ENCODE measurements at places on chromosomes 2 and 18.
A peak's percentile ranks its signal among the peaks of the same experiment; 100 is the strongest.

DNA sequence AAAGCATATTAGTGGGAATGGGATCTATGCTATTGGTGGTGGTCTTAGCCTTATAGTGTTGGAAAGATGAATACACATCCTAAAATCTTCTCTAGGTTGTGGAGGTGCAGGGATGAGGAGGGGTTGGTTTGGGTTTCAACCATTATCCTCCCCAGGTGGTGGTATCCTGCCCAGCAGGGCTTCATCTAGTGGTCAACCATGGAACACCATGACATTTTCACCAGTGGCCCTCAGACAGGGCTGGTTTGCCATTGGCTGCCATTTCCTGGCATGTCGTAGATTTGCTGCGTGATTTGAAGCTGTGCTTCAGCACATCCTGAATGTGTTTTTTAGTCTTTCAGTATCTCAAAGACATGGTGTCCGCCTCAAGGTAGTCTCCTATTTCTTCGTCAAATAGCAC, 391.2 kb upstream of the HNRNPA3 start:
- no peak for DNase-seq

DNA sequence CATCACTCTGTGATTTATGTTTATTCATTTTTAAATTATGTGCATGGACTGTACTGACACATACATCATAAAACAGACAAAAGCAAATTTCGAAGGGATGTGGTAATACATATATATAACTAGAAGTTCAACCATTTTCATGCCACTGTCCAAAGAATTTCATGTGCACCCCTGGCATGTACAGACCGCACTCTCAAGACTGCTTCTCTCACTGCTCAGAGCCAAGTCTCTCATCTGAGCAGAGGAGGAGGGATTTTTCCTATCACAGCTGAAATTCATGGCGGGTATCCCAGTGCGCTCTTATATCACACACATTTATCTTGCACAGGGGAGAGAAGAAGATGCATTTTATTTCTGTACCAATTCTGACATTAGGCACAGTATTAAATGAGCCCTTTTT, 5.9 kb downstream of the TMEM178A start:
- no peak for DNase-seq

DNA sequence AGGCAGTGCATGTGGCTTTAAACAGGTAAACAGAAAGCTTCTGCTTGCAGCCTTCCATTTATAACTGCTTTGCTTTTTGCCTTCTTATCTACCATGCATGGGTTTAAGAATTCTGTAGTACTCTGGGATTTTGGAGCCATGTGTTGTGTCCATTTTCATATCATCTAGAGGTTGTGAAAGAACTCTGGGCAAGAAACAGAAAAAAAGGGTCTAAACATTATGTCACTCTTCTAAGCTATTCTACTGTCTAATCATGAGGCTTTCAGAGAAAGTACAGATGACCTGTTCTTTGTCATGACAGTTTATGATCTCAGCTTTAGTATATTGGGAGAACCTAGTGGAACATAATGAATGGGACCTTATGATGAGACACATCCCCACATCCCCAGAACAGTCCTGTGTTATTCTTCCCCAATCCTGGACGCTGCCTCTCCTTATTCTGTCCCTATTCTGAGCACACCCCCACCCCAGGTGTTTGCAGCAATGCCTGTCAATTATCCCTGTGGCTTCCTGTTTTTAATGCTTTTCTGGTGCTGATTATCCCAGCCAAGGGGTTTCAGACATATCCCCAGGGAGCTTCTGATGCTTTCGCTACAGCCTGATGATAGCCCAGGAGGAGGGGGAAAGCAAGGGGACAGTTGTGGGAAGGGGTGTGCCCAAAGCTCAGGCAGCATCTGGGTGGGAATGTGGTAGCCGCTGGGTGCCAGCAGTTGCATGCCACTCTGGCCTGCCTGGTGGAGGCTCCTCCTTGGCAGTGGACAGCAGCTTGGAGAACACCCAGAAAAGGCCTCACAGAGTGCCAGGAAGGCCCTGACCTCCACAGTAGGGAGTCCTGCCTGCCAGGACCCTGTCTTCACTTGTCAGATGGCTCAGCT, 169.5 kb upstream of the MAP3K20 start:
- DNase-seq, result peak; percentile 15

- no peak for DNase-seq
Observed at GRCh38 chr2:85999061-85999831, 106.4 kb downstream of the POLR1A start.

DNA sequence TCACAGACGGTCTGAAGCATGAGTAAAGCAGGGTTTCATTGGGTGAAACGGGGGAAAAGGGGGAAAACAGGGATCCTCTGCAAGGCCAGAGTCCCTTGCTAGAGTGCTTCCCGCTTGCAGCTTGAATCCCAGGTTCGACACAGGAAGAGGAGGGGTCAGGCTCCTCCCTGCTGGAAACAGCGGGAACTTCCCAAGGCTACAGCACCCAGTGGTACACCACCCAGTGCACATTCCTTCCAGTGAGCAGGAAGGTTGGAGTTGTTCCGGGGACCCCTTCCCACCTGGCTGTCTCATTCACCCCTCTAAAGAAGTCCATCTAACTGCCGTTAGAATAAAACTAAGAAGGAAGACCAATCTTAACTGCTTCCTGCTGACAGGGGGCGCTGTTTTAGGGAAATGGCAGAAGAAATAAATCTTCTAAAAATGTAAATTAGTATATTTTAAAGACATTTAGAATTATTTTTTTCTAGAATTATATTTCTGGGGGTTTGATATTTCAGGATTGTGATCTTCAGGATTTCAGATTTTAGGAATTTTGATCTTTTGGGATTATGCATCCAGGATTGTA, 230.9 kb downstream of the RBM43 start:
- no peak for DNase-seq

DNA sequence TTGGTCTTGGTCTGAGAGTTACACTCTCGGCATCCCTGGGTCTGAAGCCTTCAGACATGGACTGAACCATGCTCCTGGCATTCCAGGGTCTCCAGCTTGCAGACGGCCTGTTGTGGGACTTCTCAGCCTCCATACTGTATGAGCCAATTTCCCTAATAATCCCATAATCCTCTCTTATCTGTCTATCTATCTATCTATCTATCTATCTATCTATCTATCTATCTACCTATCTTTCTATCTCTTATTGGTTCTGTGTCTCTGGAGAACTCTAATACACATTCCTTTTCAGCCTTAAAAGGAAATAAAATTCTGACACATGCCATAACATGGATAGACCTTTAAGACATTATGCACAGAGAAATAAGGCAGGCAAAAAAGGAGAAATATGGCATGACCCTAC, 24.4 kb downstream of the SLC39A6 start:
- no peak for DNase-seq

DNA sequence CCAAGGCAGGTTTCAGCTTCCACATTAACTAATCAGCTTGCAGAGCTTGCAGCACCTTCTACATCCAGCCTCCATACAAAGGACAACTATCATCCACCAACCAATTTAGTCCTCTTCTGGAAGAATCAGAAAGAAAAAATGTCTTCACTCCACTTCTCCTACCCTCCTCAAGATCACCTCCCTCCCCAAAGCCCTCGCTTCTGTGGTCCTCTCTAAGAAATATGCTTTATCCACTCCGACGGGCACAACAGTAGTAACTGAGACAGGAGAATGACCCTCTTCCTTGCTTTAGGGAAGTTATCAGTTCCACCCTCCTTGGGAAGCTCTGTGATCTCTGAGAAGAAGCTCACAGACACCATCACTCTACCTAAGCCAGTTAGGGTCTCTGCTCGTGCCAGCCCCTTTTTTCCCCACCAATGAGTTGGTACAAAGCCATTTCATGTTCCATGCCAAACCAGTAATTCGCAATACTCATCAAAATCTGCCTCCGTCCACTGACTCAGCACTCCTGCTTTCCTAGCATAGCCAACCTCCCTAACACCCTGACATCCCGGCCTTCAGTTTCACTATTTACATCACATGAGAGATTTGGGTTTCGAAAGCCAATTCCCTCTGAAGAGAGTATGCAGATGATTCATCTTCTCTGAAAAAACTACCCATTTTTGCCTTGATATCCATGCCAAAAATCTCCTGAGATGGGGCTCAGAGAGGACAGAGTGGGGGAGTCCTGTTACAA, 114.1 kb upstream of the PKDCC start:
- DNase-seq, result no peak

DNA sequence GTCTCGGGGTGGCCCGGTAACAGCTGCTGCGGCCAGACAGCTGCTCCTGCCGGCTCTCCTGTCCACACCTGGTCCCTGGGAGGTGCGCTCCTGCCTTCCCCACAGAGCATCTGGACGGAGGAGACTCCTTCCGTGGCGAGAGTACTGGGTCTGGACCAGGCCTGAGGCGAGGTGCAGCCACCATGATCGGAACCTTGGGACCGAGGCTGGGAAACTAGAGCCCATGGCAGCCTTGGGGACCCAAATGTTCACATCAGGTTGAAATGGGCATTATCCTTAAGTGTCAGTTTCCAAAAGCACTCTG, 628 bp downstream of the GIGYF2 start:
- DNase-seq, result no peak

DNA sequence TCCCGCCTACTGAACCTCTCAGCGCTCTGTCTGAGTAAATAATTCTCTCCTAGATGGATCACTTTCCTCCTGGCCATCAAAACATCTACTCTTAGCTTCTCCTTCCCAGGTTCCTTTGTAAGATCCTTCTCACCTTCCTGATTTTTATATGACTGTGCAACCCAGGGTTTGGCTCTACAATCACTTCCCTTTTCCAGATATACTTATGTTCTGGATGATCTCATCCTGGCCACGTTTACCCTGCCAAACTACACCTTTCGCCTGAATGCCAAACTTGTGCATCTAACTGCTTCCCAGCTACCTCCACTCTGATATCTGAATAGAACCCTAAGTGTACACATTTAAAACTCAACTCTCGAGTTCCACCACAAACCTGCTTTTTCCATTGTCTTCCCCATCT, 290.5 kb upstream of the REV1 start:
- DNase-seq, result no peak

DNA sequence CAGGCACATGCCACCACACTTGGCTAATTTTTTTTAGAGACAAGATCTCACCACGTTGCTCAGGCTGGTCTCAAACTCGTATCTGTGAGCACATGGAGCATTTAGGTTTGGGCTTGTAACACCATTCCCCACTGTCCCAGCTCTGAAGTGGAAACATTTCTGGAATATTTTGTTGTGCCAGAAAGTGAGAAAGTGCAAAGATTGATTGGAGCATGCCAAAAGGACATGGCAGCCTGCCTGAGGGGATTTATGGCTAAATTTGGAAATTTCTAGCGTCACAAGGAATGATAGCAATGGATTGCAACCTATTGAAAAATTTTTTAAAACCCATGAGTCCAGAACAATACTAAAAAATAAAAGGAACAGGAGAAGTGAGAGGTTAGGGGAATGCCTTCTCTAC, 136.8 kb downstream of the ESCO1 start:
- DNase-seq, result no peak

DNA sequence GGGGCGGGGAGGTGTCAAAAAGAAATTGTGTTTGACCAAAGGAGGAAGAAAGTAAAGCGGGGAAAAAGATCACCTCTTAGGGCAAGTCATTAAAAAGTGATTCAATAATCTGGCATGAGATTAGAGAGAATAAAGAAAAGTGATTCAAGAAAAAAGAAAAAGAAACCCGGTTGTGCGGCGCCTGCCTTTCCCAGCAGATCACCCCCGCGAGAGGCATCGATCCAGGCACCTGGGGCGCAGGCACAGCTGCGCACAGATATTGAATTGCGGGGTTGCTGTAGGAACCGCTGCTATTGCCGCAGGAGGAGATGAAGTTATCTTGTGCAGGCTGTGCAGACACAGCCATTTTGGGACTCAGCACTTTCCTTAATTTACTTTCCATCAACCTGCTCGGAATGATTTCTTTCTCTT, 71.2 kb downstream of the PLB1 start:
- DNase-seq, result peak; percentile 69

- no peak for DNase-seq
Observed at GRCh38 chr18:60596928-60597327, 224.4 kb upstream of the MC4R start.

- DNase-seq, result no peak
Observed at GRCh38 chr2:65937379-65938160, 497.4 kb upstream of the MEIS1 start.

- DNase-seq, result peak; percentile 86
Observed at GRCh38 chr2:176128172-176128981, 1.1 kb upstream of the HOXD8 start.

DNA sequence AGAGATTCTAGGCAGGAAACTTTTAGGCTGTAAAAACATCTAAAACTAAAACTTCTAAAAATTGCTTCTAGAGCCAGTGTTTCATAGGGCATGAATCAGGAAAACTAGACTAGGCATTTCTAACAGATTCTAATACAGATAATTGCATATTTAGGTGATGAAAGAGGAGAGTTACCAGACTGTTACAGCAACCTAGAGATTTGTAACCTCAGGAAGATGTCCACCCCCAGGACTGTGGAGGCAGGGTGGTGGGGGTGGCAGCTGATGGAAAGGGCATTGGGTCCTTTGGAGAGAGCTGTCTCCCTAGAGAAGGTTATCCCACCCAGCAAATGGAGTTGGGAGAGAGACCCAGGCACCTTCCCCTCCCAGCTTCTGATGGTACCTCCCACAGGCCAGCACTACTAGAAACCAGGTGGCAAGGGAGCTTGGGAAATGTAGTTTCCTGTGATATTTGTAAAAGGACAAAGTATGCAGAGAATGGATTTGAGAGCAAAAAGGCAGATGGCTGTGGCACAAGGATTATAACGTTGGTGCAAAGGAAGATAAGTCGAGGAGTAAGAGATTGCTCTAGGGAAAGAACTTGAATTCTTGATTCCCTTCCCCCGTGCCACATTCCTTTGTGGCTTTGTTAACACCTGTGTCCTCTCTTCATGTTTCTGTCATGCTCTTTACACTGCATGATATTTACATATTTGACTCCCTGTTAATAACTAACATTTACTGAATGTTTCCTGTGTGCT, 75.6 kb upstream of the MGAT5 start:
- DNase-seq, result no peak

DNA sequence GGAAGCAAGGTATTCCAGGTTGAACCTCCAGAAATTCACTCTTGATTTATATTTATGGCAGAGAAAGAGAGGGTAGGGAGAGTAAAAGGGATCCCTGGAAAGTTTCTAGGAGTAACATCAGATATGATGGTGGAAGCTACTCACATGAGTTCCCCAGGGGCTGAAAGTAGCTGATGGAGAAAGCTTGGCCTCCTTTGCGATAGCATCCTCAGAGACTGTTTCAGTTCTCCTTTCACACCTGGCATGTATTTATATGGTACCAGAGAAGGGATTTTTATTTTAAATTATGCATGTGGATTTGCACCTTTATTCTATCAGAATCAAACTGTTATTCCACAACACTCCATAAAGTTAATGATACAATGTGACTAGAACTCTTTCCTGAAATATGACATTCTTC, 126.3 kb upstream of the OSR1 start:
- DNase-seq, result no peak

DNA sequence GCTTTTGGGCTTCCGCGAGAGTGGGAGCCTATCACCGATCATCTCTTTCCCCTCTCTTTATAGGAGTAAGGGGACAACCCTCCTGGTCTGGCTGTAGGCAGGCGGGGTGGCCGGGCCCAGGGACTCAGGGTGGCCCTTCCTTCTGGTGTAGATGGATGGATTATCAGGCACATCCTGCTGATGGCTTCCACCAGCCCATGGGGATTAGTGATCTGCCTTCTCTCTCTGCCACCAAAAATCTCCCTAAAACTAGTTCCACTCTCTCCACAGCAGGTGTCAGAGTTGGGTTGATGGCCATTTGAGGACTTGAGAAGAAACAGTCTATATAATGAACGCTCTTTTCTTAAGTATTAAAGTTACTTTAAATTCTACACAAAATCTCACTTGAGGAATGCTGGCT, 37.4 kb downstream of the NCK2 start:
- DNase-seq, result no peak

GRCh38 chr2:8003462-8004075, 678.3 kb upstream of the ID2 start:
- no peak for DNase-seq

- no peak for DNase-seq
Observed at GRCh38 chr2:27448381-27448780, 6.2 kb downstream of the KRTCAP3 start.

Measured in H7 (cell line).